ENCODE measurements at places on chromosomes 4 and X.

GRCh38 chr4:114132830-114133229 is 153.4 kb upstream of the ARSJ start:
- DNase-seq, result no peak

GRCh38 chrX:50154429-50154828 is 46.4 kb downstream of the AKAP4 start:
- DNase-seq, result no peak

DNA sequence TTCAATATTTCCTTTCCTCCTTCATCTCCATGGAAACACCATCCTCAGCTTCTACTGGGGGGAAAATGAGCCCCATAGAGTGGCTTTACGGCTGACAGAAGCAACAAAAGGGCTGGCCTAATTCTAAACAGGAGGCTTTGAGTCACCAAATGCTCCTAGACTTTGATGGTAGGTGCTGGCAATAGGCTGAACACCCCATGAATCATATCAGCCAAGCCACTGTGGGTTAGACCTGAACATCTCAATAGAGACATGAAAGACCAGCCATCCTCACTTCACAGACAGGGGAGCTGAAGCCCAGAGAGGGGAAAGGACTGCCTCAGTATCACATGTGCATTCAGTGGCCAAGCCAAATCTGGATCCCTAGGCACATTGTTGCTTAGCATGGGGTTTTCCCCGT is 107.6 kb downstream of the AMER1 start:
- DNase-seq, result no peak

DNA sequence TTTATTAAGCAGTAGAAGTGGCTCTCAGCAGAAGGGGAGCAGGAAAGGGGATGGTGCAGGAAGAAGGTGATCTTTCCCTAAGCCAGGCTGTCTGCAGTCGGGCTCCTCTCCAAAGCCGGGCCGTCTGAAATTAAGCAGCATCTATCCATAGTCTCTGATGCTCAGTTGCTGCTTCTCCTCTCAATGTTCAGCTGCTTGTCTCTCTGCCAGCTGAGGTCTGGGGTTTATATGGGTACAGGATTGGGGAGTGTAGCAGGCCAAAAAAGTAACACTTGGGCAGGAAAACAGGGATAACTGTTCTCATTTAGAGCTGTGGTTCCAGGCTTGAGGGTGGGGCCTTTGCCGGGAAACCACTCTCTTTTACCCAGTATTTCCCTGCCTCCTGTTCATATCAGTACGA is 39.2 kb upstream of the CCKAR start:
- no peak for DNase-seq

GRCh38 chrX:106957856-106958255 is 37.7 kb downstream of the CLDN2 start:
- DNase-seq, result no peak

GRCh38 chr4:105657117-105657765 is 51.2 kb downstream of the INTS12 start:
- DNase-seq, result no peak

- DNase-seq, result no peak
Observed at GRCh38 chrX:69022430-69022829, 142.8 kb downstream of the PJA1 start.

- no peak for DNase-seq
Observed at GRCh38 chr4:188534917-188535316, 395.7 kb downstream of the TRIML1 start.

DNA sequence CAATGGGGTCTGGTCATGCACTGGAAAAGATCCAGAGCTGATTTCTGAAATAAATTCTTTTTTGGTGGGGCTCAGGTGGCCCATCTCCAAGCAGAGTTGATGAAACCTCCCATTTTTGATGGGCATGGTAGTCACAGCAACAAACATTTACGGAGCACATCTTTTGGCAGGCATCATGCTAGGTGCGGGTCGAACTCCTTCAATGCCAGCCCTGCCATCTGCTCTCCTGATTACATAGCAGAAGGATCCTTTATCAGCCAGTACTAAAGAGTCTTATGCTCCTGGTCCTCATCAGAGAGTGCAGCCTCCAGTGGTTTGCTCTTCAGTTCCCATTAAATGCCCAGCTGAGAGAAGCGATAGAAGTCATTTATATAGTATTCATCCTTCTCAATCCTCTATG is 121.7 kb downstream of the GRXCR1 start:
- DNase-seq, result no peak

GRCh38 chrX:12973561-12974304 is 1.2 kb upstream of the TMSB4X start:
- no peak for DNase-seq

DNA sequence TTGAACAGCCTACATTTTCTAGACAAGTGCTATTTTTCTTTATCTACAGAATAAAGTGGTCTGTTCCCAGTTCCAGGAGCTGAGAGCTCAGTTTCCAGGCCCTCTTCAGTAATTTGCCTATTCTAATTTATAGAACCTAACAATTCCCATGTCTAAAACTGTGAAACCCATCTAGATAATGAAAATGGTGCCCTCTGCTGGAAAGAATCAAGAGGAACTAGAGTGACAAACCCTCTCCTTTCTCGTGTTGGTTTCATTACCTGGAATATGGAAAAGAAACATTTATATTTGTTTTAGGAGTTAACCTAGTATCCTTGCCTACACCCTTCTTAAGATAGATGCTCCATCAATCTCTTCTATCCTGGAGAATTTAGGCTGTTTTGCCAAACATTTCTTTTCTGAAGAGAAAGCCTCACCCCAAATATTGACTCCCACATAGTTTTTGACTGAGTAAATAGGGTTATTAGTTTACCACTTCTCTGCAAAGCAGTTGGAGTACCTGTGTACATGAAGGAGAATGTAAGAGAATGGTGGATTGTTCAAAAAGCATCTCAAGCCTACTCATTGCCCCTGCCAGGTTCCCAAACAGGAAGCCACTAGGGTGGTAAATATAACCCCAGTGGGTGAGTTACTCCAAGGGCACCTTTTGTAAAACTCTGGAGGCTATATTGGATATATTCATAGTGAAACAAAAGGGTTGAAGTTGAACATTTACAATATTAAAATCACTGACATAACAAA is 121.6 kb downstream of the RASL11B start:
- DNase-seq, result peak; percentile 93

- no peak for DNase-seq
Observed at GRCh38 chrX:97030947-97031346, 147.2 kb downstream of the RPA4 start.

DNA sequence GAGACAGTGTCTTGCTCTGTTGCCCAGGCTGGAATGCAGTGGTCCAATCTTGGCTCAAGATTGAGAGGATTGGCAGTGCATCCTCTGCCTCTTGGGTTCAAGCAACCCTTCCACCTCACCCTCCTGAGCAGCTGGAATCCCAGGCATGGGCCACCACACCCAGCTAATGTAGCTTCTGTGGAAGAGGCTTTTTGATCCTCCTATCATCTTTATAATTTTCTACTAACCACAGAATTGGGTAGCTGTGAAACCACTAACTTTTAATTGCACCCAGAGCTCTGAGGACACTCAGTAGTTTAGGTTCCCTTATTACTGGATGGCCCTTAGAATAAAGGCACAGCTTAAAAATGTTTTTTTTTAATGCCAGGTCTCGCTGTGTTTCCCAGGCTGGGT is 8.9 kb upstream of the AGA start:
- DNase-seq, result no peak

GRCh38 chrX:107577933-107578332 is 50.4 kb upstream of the PRPS1 start:
- no peak for DNase-seq

- no peak for DNase-seq
Observed at GRCh38 chr4:37936889-37937498, 23.2 kb upstream of the PTTG2 start.

DNA sequence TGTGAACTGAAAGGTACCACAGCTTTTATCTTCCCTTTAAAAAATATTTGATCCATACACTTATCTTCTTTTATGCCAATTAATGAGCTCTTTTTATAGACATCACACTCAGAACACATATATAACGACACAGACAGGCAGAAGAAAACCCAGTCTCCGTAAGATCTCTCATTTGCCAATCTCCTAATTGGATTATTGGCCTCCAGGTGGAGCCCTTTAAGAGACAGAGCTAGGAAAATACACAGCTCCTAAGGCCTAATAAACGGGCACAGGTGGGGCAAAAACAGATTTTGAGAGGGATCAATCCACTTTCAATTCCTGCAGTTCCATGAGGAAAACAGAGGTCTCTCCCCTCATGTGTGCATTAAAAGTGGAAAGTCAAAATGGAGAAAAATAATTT is 1495.4 kb downstream of the RPA4 start:
- no peak for DNase-seq

GRCh38 chrX:130330706-130331105 is 9.0 kb upstream of the SLC25A14 start:
- peak; percentile 54 for DNase-seq

- no peak for DNase-seq
Observed at GRCh38 chr4:145580906-145581305, 38.3 kb upstream of the MMAA start.

Data from adipocyte (in vitro differentiated cells).